ENCODE measurements at places on chromosomes 4 and X.

DNA sequence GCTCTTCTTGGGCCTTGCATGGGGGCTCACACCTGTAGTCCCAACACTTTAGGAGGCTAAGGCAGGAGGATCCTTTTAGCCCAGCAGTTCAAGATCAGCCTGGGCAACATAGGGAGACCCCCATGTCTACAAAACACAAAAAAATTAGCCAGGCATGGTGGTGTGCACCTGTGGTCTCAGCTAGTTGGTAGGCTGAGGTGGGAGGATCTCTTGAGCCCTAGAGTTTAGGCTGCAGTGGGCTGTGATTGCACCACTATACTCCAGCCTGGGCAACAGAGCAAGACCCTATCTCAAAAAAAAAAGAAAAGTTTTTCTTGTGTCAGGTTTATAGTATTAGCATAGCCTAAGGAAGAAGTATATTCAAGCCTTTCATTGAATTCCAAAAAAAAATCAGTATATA lies 30.8 kb upstream of the FAM241A start:
- no peak for DNase-seq

GRCh38 chr4:55938481-55938880 lies 10.3 kb upstream of the CEP135 start:
- no peak for DNase-seq

- DNase-seq = no peak
Observed at GRCh38 chr4:174425669-174426068, 96.6 kb downstream of the HPGD start.

DNA sequence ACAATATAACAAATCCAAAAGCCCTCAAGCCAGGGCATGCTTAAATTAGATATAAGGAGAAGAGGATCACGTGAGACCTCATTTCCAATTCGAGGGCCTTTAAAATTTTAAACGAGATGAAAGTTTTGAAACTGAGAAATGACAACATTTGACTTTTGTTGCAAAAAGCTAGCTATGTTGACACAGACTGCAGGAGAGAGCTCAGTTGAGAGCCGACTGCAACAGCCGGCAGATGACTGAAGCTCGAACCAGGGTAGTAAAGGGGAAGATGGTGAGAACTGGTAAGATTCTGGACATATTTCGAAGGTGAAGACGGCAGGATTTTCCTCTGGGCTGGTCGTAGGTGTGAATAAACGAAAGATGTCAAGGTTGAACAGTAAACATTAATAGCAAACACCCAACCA lies 773 bp downstream of the PRMT9 start:
- no peak for DNase-seq

DNA sequence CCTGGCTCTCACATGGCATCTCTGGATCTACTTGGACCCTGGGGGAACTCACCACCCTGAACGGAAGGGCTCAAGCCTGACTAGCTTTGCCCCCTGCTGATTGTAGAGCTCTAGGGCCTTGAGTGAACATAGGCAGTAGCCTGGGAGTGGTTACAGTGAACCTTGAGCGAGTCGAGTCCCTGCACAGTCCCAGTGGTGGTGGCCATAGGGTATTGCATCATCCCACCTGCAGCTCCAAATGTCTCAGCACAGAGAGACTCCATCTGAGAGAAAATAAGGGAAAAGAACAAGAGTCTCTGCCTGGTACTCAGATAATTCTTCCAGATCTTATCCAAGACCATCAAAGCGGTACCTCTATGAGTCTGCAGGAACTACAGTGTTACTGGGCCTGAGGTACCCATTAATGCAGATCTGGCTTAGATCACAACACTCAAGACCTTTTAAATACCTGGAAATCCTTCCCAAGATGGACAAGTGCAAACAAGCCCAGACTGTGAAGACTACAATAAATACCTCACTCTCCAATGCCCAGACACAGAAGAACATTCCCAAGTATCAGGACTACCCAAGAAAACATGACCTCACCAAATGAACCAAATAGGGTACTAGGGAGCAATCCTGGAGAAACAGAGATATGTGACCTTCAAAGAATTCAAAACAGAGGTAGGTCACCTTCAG lies 167.5 kb upstream of the TET2 start:
- no peak for DNase-seq

All from stimulated activated CD4-positive, alpha-beta T cell treated with anti-CD3 and anti-CD28 coated beads, TNF-alpha, amount 100 ng/mL, for 48 hours (primary cell).